ENCODE measurements at places on chromosomes 4 and X. TPM values are rescaled to one million over a fixed set of nuclear protein-coding genes. Genes with fewer than 3 reads are reported as not detected.

The SLC4A4 gene
- 37.1 TPM for total RNA-seq

The GAGE13 gene
- not detected for total RNA-seq

The CWH43 gene
- total RNA-seq, result 2.4 TPM

The C1QTNF7 gene
- total RNA-seq, result 2.2 TPM

The GPR82 gene
- total RNA-seq, result 0.98 TPM

The USP9X gene
- 86.8 TPM for total RNA-seq

The RNF175 gene
- 0.25 TPM for total RNA-seq

The ERAS gene
- total RNA-seq, result 0.19 TPM

The SORBS2 gene
- total RNA-seq, result 127 TPM

DNA sequence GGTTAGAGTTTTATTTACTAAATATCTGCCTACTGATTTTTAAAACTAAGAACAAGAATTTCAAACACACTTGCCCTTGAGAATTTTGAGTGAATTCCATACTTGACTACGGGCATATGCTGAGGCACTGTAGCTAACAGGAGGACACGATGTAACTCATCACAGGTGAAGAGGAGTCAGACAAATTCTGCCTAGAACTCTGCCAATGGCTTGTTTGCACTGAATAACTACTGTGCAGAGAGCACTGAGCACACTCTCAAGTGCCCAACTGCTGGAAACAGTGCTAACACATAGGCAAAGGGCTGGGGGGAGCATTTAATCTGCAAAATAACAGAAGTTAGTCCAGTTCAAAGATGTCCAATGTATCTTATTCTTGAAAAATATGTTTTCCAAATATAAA is 104.4 kb downstream of the WDFY3 start:
- H3K4me3 ChIP-seq, result no peak overlapping the region
- H3K36me3 ChIP-seq, result peaks cover 7% of the 10 kb centered on the region
- no peaks in the 10 kb centered on the region for H3K4me1 ChIP-seq
- DNase-seq, result no peak
- H3K27ac ChIP-seq, result no peak overlapping the region

GRCh38 chr4:185232370-185232769 is 23.0 kb downstream of the SNX25 start:
- H3K27me3 ChIP-seq, result no peaks in the 10 kb centered on the region
- no peak overlapping the region for H3K27ac ChIP-seq
- H3K36me3 ChIP-seq, result no peaks in the 10 kb centered on the region
- peaks cover 3% of the 10 kb centered on the region for H3K4me1 ChIP-seq
- no peak for DNase-seq
- no peak overlapping the region for H3K4me3 ChIP-seq

DNA sequence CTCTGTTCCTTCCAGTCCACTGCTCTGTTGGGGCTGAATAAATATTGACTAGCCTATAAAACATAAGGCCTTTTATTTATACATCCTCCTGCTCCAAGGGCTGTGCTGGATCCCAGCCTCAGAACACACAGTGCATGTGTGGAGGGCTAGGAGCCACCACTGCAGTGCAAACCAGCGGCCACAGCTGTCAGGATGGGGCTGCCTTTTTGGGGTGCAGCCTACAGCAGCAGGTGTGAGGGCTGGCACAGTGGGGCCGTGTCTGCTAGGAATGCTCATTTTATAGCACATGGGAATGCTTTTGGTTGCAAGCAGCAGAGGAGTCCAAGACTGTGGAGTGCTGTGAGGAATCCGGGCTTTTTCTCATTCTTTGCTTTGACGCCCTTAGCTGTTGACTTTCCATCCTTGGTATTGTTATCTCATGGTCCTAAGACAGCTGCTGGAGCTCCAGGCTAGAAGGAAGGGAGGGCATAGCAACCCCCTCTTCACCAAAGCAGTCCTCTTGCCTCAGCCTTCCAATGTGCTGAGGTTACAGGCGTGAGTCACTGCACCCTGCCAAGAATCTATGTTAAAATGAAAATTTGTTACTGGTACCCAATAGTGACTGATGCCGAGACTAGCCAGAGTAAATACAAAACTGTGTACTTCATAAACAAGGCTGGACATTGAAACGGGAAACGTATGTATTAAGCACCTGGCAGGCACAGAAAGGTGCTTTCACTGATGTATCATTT is 334.3 kb upstream of the GATB start:
- H3K36me3 ChIP-seq, result no peaks in the 10 kb centered on the region
- H3K27ac ChIP-seq, result no peak overlapping the region
- H3K27me3 ChIP-seq, result no peaks in the 10 kb centered on the region
- DNase-seq, result no peak

GRCh38 chr4:7498446-7499200 is 63.9 kb upstream of the PSAPL1 start:
- DNase-seq, result no peak
- H3K4me3 ChIP-seq, result no peak overlapping the region
- H3K27me3 ChIP-seq, result no peaks in the 10 kb centered on the region
- H3K27ac ChIP-seq, result no peak overlapping the region
- H3K4me1 ChIP-seq, result no peaks in the 10 kb centered on the region

DNA sequence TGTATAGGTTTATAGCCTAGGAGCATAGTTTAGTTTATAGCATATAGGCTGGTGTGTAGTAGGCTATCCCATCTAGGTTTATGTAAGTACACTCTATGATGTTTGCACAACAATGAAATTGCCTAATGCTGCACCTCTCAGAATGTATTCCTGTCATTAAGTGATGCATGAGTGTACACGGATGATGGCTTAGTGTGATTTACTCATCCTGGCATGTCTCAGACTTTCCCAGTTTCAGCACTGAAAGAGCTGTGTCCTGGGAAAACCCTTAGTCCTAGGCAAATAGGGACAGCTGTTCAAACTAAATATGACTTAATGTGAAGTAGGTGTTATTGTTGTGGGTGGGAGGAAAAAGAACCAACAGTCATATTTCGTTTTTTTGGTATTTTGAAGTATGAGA is 264.9 kb upstream of the MAGEB18 start:
- no peak for DNase-seq
- H3K4me1 ChIP-seq, result no peaks in the 10 kb centered on the region
- no peaks in the 10 kb centered on the region for H3K36me3 ChIP-seq
- no peak overlapping the region for H3K27ac ChIP-seq

DNA sequence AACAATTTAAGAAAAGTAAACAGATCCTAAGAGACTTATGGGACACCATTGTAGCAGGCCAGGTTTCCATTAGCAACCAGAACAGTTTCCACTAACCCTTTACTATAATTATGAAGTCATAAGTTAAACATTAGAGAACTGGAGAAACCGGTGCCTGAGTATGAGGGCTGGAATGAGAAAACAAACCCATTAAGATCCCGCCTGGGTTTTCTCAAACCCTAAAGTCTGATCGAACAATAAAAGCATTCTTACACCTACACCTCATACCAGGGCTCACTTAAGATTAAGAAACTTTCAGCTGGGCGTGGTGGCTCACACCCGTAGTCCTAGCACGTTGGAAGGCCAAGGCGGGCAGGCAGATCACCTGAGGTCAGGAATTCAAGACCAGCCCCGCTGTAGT is 13.7 kb upstream of the DHX15 start:
- no peak overlapping the region for H3K4me3 ChIP-seq
- no peaks in the 10 kb centered on the region for H3K36me3 ChIP-seq
- H3K4me1 ChIP-seq, result peaks cover 4% of the 10 kb centered on the region
- DNase-seq, result peak; percentile 86
- no peaks in the 10 kb centered on the region for H3K27me3 ChIP-seq

DNA sequence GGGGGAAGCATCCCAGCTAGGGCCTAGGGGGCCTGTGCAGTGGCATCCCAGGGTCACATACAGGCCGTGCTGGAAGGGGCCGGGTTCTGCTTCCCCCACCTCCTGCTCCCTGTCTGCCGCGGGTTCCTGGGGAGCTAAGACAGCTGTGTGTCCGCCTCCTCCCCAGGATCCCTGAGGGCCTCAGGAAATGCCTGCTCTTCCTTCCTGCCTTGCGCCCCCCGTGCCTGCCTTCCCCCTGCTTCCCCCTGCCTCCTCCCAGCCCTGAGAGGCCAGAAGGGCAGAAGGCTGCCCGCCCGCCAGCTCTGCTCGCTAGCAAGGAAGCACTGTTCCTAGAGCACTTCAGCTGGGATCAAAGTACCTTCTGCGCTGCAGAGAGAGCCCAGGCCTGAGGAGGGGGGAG is 2.9 kb upstream of the BGN start:
- no peaks in the 10 kb centered on the region for H3K36me3 ChIP-seq
- H3K27me3 ChIP-seq, result no peaks in the 10 kb centered on the region

DNA sequence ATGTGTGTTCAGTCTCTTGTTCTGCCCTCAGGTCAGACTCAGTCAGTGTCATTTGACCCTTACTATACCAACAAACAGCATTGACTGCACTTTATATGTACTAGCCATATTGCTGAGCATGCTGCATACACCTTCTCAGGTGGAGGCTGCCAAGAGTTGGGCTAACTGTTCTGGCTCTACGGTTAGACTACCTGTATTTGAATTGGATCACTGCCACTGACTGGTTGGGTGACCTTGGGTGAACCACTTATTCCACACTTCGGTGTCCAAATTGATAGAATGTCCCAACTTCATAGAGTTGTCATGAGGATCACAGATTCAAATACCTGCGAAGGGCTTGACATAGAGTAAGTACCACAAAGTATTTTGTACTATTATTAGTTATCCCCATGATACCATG is 91.2 kb upstream of the GPR50 start:
- DNase-seq, result no peak
- H3K27ac ChIP-seq, result no peak overlapping the region
- H3K27me3 ChIP-seq, result peaks cover 4% of the 10 kb centered on the region

DNA sequence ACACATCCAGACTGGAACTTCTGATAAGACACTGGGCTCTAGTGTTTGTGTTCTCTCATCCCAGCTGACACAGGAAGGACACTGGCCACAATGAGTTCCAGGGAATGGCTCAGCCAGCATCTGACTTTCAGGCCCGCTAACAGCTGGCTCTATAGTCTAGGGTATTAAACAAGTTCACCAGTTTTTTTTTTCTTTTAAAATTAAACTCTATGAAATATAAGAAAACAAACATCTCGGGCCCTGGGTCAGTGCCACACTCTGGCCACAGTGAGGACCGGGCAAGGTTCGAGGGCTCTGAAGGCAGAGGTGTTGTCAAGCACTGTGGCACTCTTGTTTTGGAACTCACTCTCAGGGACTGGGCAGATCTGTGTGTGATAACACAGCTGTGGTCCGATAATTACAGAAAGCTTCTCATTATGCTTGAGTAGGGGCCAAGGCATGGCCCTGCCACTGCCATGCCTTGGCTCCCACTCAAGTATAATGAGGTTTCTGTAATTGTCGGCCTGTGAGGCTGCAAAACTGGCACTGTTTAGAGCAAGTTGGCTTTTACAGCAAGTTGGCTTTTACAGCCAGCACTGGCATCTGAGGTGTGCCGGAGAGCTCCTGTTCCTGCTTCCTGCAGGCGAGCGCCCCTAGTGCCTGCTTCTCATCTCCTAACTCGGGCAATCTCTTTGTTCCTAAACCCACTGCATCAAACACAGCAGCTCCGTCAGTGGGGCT is 62.8 kb downstream of the PPP1R2C start:
- no peak overlapping the region for H3K27ac ChIP-seq
- H3K4me1 ChIP-seq, result no peaks in the 10 kb centered on the region
- H3K4me3 ChIP-seq, result no peak overlapping the region
- no peaks in the 10 kb centered on the region for H3K36me3 ChIP-seq
- DNase-seq, result peak; percentile 48

DNA sequence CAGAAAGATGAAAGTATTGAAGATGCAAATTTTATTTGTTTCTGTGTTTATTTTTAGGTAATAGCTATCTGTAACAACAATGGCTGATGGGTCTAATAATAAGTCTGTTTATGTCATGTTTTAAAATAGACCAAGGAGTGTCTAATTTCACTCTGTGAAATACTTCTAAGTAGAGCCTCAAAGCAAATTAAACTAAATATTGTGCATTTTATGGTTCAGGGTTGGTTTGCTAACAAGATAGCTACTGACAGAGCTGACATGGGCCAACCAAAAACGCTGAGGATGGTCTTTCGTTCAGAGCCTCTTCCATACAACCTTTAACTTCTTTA is 437.6 kb upstream of the CTSO start:
- H3K36me3 ChIP-seq, result no peaks in the 10 kb centered on the region
- H3K27me3 ChIP-seq, result no peaks in the 10 kb centered on the region
- no peak for DNase-seq

DNA sequence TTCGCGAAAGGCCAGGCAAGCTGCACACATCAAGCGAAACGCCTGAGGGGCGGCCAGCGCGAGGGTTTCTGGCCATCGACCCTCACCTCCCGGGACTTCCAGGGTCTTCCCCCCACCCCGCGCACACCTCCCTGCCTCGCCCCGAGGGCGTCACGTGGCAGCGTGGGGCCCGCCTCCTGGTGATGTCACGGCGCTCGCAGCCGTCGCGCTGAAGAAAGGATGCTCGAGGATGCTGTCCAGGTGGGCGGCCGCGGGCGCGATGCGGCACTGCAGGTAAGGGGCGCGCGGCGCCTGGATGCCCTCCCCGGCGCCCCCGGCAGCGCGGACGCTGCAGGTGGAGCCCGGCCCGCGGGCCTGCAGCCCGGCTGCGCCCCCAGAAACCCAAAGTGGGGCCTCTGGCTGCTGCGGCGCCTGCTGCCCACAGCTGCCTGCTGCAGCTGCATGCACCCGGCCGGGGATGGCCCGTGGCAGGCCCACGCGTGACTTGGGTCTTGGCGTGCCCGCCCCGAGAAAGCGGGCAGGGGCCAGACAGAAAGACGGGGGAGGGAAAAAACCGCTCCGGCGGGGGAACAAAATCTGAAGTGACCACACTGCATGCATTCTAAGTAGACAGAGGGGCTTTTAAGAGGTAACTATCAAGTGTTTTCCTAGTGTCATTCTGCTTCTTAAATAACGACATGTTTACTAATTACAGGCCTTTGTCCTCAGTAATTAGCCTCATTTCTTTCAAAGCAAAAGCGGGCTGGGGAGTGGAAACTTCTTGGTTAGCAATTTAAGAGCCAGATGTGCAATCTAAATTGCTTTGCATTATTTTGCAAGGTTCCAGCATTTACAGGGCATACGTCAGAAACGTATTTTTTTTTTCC is 1.7 kb downstream of the CLCN4 start:
- H3K4me1 ChIP-seq, result no peaks in the 10 kb centered on the region
- no peaks in the 10 kb centered on the region for H3K36me3 ChIP-seq
- H3K4me3 ChIP-seq, result no peak overlapping the region
- H3K27ac ChIP-seq, result no peak overlapping the region
- H3K27me3 ChIP-seq, result peaks cover 9% of the 10 kb centered on the region

DNA sequence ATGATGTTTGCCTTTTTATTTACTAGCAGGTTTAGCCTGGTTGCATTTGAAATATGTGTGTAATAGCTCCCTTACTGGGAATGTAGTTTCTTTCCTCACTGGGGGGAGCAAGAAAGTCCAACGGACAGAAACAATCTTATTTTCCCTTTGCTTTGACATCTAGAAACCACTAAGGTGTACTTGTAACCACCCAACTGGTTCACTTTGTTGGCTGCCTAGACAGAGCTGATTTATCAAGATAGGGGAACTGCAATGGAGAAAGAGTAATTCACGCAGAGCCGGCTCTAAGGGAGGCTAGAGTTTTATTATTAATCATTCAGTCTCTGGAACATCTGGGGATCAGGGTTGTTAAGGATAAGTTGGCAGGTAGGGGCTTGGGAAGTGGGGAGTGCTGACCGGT is 30.3 kb downstream of the XG start:
- H3K4me3 ChIP-seq, result no peak overlapping the region
- H3K36me3 ChIP-seq, result no peaks in the 10 kb centered on the region
- peak; percentile 19 for DNase-seq
- no peaks in the 10 kb centered on the region for H3K4me1 ChIP-seq
- no peaks in the 10 kb centered on the region for H3K27me3 ChIP-seq
- no peak overlapping the region for H3K27ac ChIP-seq

GRCh38 chr4:1907848-1908525 is 36.8 kb downstream of the NSD2 start:
- no peak overlapping the region for H3K4me3 ChIP-seq
- H3K27ac ChIP-seq, result no peak overlapping the region
- DNase-seq, result no peak
- H3K27me3 ChIP-seq, result no peaks in the 10 kb centered on the region
- peaks cover 3% of the 10 kb centered on the region for H3K36me3 ChIP-seq
- no peaks in the 10 kb centered on the region for H3K4me1 ChIP-seq

- no peaks in the 10 kb centered on the region for H3K36me3 ChIP-seq
- H3K4me3 ChIP-seq, result no peak overlapping the region
- H3K27me3 ChIP-seq, result no peaks in the 10 kb centered on the region
- DNase-seq, result peak; percentile 3
These were observed 260.1 kb downstream of the EVC2 start for GRCh38 chr4:5448221-5448620.

Data from kidney (tissue), 22 donors.